ENCODE measurements at places on chromosomes 5 and 9.
A peak's percentile ranks its signal among the peaks of the same experiment; 100 is the strongest.

DNA sequence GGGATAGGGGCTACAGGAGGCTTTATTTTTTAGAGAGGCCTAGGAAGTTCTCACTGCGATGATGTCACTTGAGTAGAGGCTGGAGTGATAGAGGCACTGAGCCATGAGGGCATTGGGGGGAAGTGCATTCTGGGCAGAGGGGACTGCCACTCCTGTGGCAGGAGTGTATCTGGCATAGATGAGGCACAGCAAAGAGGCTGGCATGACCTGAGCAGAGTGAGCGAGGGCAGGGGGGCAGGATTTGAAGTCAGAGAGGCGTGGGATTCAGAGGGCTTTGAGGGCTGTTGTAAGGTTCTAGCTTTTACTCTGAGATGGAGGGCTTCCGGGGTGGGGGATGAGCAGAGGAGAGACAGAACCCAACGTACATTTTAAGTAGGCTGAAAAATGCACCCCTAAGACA lies 91.9 kb upstream of the SH3PXD2B start:
- DNase-seq, result no peak

DNA sequence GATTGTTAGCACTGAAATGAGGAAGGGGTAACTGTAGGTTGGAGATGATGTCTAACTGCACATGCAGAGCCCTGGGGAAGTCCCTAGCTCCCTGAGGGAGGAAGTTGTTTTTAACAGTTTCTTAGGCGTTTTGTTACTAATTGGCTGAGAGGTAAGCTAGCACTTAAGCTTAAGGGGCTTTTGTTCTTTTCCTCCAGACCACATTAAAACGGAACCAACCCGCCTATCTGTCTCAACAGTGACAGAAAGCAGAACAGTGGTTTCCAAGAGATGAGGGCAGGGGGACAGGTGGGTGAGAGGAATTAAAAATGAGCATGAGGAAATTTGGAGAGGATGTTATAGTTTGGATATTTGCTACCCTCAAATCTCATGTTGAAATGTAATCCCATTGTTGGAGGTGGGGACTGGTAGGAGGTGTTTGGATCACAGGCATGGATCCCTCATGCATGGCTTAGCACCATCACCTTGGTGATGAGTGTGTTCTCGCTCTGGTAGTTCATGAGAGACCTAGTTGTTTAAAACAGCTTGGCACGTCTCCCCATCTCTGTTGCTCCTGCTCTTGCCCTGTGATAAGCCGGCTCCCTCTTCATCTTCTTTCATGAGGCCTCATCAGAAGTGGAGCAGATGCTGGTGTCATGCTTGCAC lies 38.9 kb downstream of the LYRM7 start:
- DNase-seq, result peak; percentile 81

- DNase-seq, result no peak
Measured at GRCh38 chr9:111096051-111096450, 57.8 kb upstream of the LPAR1 start.

DNA sequence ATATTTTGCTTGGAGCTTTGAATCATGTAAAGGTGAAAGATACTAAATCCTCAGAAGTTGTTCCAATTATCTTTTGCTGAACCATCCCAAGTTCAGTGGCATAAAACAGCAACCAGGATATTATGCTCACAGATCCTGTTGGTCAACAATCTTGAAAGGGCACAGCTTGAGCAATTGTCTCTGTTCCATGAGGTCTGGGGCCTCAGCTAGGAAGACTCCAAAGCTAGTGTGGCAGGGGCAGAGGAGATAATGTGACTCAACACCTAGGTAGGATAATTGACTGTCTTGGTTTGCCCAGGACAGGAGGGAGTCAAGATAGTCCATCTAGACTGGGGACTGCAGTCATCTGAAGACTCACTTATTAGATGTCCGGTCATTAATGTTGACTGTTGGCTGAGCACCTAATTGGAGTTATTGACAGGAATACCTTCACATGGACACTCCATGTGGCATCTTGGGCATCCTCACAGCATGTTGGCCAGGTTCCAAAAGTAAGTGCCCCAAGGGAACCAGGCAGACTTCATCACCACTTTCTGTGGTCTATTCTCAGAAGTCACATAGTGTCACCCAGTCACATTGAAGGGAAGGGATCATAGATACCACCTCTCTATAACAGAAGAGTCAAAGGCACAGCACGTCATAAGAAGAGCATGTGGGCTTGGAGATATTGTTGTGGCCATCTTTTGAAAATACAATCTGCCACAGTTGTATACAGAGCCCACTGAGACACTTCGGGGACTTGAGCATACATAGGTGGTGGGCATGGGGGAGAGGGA lies 88.4 kb upstream of the GPBP1 start:
- DNase-seq, result no peak

GRCh38 chr5:175800656-175801081 lies 70.7 kb upstream of the CPLX2 start:
- DNase-seq, result no peak

- no peak for DNase-seq
Measured at GRCh38 chr9:82726424-82727276, 336.3 kb downstream of the RASEF start.

DNA sequence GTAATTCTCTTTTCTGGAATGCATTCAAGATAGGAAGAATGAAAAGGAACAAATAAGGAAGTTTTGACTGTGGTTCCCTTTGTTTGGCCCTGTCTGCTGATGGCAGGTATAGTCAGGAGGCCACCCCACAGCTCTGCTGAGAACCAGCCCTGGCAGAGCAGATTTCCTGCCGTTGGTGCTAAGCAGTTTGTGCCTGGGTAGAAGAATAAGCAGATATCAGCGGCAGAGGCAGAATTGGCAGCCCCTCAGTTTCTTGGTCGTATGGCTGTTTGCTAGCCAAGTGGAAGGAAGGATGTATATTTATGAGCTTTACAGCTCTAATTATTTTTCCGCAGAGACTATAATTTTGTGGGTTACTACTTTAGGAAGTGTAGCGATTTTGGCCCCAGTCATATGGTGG lies 310.2 kb upstream of the RFX3 start:
- DNase-seq, result no peak

DNA sequence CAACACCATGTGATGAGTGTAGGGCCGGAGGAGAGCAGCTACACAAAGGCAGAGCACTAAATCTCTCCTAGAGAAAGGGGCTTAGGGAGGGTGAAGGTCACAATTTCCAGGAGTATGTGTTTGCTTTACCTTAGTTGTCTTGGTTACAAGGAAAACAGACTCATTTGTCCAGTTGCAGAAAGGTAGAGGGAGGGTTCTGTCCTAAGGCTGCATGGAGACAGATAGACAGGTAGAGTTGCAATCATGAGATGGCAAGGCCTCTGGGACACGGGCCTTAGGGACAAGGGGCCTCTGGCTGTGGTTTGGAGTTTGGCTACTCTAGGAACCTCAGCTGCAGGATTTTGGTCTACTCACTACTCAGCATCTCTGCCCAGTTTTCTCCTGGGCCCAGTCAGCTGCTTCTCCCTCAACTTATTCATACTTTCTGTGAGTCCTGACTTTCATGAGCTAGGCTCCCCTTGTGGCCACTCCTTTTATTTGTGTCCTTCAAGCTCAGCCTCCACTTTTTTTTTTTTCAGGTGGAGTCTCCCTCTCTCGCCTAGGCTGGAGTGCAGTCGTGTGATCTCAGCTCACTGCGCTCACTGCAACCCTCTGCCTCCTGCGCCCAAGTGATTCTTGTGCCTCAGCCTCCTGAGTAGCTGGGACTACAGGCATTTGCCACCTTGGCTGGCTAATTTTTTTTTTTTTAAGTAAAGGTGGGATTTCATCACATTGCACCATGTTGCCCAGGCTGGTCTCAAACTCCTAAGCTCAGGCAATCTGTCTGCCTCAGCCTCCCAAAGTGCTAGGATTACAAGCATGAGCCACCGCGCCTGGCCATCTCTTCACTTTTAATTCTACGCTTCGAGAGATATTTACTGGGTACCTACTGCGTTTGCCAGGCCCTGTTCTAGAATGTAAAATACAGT lies 76.6 kb downstream of the PTPDC1 start:
- DNase-seq, result no peak

- no peak for DNase-seq
Measured at GRCh38 chr5:15290953-15291352, 209.0 kb upstream of the FBXL7 start.

GRCh38 chr9:100087218-100087617 lies 11.6 kb downstream of the ERP44 start:
- peak; percentile 4 for DNase-seq

DNA sequence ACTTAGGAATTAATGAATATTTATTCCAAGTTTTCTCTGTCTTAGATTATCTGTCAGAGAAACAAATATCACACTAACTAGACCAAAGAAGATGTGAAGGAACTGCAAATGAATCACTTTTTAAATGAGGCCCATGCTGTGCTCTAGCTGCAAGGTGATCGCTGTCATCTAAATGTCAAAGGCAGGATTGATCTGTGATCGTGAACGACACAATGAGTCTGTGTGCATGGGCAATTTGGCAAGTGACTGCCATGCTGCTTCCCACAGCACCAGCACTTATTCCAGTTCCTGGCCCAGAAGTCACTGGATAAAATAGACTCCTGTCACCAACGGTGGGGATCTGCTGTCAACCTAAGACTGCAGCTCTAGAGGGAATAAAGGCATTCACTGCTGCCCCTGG lies 141.2 kb downstream of the TRIM36 start:
- no peak for DNase-seq

DNA sequence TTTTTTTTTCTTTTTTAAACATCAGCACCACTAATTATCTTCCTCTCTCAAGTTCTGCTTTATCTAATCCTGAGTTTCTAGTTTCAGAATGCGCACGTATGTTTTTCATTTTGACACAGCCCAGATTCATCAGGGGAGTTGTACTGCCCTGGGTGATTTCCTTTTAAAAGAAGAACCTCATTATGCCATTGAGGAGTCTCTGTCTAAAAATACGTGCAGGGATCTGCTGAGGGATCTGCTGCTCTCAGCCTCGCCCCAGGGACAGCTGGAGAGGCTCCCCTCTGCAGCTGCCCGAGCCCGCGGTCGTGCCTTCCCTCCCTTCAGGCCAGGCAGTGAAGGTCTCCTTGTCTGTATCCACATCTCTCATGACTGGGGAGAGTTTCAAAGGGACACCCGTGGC lies 273.1 kb downstream of the ARHGEF28 start:
- DNase-seq, result no peak

DNA sequence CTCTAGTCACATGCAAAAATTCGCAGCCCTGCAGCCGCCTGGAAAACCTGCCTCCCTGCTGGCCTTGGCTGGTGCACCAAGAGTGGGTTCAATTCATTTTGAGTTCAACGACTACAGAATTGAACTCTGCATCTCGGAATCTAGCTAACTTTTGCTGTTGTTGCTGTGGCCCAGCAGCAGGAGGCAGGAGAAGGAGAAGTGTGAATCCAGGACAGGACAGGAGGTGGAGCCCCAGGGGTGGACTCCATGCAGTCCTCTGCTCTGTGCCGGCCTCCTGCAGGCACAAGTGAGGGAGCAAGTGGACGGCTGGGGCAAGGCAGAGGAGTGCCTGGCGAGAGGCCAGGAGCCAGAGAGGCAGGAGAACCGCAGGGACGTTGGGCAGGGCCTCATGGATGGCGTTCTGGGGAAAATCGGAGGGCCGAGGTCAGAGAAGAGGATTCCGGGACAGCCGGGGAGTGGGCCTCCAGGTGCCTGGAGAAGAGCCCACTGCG lies 214.2 kb downstream of the FANCC start:
- no peak for DNase-seq

GRCh38 chr9:20604562-20604961 lies 17.7 kb downstream of the MLLT3 start:
- DNase-seq, result no peak

- no peak for DNase-seq
Measured at GRCh38 chr9:115237385-115237998, 119.5 kb upstream of the TNC start.

- no peak for DNase-seq
Measured at GRCh38 chr9:34688329-34689115, 2.6 kb downstream of the CCL19 start.

GRCh38 chr5:172871536-172871935 lies 37.5 kb downstream of the ERGIC1 start:
- DNase-seq, result no peak

- DNase-seq, result no peak
Measured at GRCh38 chr5:134818776-134819175, 27.0 kb upstream of the C5orf24 start.

- no peak for DNase-seq
Measured at GRCh38 chr5:56307714-56308333, 74.7 kb upstream of the ANKRD55 start.

GRCh38 chr5:102691434-102691833 lies 63.7 kb upstream of the PAM start:
- no peak for DNase-seq

- DNase-seq, result no peak
Measured at GRCh38 chr9:98255061-98255577, 330 bp downstream of the TBC1D2 start.

- no peak for DNase-seq
Measured at GRCh38 chr5:25993701-25994100, 1044.7 kb downstream of the CDH9 start.

- DNase-seq, result no peak
Measured at GRCh38 chr5:142486581-142486980, 161.8 kb upstream of the SPRY4 start.

DNA sequence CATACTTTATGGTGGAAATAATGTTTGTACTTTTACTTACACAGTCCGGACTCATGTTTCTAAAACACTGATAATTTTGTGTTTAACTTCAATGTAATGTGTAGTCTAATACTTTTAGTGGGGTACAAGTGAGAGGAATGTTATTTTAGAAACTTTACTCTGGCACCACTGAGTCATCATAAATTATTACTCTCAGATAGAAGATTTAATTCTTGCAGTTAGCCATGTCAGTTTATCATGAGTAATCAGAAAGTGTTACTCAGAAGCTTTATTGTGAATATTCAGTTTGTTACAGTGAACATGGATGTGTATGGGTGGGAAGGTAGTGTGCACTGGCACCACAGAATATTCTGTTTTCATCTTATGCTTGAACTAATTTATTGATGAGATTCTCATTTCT lies 20.0 kb downstream of the OGN start:
- no peak for DNase-seq

GRCh38 chr5:143708672-143709071 lies 103.3 kb upstream of the HMHB1 start:
- DNase-seq, result no peak

DNA sequence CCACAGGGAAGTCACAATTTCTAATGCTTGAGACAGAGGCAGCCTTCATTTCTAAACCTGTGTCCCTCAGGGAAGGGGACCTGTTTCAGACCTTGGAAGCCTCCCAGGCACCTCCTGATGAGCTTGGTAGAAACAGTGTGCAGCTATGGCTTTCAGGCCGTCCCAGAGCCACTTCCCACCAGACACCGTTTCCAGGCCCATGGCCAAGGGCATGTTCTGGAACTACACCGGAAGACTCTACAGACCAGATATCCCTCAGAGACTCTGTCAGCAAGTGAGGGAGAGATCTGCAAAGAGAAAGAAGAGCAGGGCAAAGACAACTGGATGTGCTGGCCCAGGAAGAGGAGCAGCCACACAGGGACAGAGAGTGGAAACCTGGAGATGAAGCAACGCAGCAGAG lies 82.2 kb upstream of the HSPA9 start:
- DNase-seq, result no peak

- no peak for DNase-seq
Measured at GRCh38 chr5:59656351-59657254, 236.9 kb downstream of the PDE4D start.

- DNase-seq, result no peak
Measured at GRCh38 chr5:85168474-85168873, 783.8 kb upstream of the EDIL3 start.
